NCI-H2029 (cell line): ENCODE measurements at places on chromosomes 6 and 20.

DNA sequence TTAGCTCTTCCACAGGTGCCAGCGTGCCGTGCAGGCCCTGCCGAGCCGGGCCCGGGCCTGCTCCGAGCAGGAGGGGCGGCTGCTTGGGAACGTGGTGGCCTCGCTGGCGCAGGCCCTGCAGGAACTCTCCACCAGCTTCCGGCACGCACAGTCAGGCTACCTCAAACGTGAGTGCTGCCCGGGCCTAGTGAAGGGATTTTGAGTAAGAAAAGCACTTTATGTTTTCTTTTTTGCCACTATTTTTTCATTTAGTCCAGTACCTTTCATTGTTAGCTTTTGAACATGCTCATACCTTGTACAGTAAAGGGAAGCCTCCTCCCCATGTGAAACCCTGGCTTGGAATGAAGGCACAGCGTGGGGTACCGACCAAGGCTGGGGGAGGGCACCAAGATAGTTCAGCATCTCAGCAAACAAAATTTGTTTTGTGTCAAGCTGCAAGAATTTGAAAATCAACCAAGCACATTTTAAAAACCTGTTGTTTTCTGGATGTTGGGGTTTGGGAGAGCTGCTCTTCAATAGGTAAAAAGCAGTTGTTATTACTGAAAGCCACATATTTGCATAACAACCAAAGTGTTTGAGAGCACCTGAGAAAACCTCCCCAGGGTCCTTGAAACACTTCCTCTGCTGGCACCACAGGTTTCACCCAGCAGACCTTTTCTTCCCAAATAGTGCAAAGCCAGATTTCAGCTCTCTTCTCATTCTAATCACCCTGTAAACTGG, 18.4 kb downstream of the STX16 start:
- no peak for DNase-seq

- no peak for DNase-seq
These were observed 60.2 kb downstream of the UBE2V1 start for GRCh38 chr20:50052550-50053361.

GRCh38 chr20:48823476-48823875, 4.3 kb downstream of the PREX1 start:
- DNase-seq, result no peak

DNA sequence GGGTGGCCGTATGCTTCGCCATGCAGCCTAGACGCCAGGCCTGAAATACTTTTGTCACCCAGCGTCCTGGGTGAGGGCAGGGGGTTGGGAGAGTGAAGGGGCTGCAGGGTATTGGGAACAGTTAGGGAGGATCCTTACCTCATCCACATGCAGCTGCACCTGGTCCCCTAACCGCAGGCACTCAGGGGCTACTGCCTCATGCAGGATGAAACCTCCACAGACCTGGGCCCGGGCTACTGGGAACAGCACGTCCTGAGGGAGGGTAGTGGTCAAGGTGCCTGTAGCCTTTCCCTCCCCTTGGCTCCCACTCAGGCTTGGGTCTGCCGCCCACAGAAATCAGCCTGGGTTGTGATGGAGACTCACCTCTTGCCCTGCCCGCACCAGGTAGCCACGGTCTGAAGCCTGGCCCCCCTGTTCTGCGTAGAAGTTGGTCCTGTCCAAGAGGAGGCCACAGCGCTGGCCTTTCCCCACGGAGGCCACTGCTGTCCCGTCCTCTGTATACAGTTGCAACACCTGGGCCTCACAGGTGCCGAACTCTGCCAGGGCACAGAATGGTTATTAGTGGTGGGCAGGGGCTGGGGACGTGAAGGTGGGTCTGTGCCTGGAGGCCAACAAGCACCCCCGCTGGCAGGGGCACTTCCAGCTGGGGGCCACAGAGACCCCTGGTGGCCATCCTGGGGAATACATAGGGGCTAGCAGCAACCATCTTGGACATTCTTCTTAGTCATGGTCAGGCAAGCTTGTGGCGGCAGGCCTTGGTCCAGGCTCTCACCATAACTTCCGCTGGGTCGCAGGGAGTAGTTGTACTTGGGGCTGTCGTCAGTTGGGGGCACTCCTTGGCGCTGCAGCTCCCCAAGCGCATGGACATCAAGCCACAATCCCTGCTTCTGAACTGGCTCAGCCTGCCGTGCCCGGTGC, 8.6 kb downstream of the AARS2 start:
- DNase-seq, result no peak

- DNase-seq, result no peak
These were observed 106.4 kb upstream of the TAB2 start for GRCh38 chr6:149211046-149211571.
